Type B pancreatic cell (in vitro differentiated cells): ENCODE measurements at places on chromosomes 6 and 20.

DNA sequence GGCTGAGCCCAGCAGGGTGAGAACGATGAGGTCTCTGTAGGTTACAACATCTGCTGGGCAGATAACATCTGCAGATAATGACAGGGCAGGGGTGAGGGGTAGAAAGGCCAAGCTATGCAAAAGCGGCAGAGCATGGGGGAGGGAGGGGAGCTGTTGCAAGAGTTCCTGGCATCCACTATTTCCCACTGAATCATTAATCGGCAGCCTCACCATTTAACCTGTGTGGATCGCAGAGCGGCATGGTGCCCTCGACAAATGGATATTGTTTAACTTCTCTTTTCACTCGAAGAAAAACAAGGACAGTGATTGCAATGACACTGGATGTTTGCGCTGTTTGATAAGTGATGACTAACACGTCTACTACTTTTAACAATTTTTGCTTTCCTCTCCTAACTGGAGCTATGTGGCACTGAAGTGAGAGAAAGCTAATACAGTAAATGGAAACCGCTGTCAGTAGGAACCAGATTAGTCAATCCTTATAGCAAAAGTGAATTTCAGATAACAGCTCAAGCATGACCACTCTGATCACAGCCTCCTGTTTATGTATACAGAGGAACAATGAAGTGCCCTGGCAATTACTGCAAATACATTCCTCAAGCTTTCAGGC, 381.5 kb downstream of the TFAP2A start:
- DNase-seq: no peak
- H3K27me3 ChIP-seq: peaks cover 2% of the 10 kb centered on the region
- peak overlapping the region; percentile 8 for H3K4me3 ChIP-seq
- H3K36me3 ChIP-seq: no peaks in the 10 kb centered on the region
- H3K4me1 ChIP-seq: peaks cover 28% of the 10 kb centered on the region

- H3K36me3 ChIP-seq: peaks cover 4% of the 10 kb centered on the region
- H3K4me3 ChIP-seq: no peak overlapping the region
- DNase-seq: no peak
- H3K27me3 ChIP-seq: no peaks in the 10 kb centered on the region
- no peak overlapping the region for H3K27ac ChIP-seq
- peaks cover 24% of the 10 kb centered on the region for H3K4me1 ChIP-seq
Observed at GRCh38 chr20:50199703-50200102, 9.1 kb downstream of the CEBPB start.

GRCh38 chr20:58759947-58760346, 67.3 kb downstream of the NPEPL1 start:
- peak; percentile 15 for DNase-seq
- peaks cover 40% of the 10 kb centered on the region for H3K27me3 ChIP-seq
- H3K27ac ChIP-seq: no peak overlapping the region
- no peaks in the 10 kb centered on the region for H3K4me1 ChIP-seq

DNA sequence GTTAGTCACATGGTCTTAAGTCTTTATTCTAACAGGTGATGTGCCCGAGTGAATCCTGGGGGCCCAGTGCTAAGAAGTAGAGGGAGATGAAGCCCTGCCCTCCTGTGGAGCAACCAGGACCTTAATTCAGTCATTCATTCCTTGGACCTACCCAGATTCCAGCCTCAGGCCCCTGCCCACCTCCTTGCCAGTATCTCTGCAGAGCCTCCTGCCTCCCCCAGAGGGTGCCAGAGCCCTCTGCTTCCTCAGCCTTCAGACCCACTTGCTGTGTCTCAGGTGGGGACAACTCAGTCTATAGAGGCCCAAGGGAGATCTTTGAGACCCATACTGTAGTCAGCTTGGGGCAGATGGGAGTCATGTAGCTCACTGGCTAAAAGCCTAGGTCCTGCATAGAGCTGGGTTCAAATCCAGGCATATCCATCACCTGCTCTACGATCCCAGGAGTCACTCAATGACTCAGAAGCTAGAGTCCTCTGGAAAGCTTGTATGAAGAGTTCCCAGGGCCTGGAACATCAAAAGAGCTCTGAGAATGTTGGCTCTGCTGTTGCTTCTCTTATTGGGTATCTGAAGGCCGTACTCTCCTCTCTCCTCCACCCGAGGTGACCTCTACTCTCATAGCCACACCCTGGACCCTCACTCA, 3.9 kb upstream of the SIGLEC1 start:
- H3K4me1 ChIP-seq: no peaks in the 10 kb centered on the region
- no peak overlapping the region for H3K27ac ChIP-seq
- H3K36me3 ChIP-seq: no peaks in the 10 kb centered on the region
- DNase-seq: no peak

DNA sequence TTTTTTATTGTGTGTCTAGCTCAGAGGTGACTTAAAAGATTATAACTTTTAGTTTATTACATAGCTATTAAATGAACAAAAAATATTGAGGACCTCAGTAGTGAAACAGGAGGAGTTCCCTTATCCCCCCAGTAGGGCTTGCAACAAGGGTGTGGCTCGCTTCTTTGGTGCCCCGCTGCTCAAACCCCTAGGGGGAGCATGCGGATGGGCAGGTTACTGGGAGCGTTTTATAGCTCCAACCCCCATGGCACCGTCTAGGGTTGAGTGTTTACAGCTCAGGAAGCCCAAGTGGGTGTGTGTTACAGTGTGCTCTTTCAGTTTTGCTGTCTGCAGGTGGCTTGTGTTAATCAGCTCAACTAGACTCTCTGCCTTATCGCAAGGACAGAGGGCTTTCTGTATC, 1513.7 kb downstream of the GRIK2 start:
- no peaks in the 10 kb centered on the region for H3K27me3 ChIP-seq
- no peaks in the 10 kb centered on the region for H3K36me3 ChIP-seq
- no peak overlapping the region for H3K27ac ChIP-seq
- no peak for DNase-seq
- H3K4me1 ChIP-seq: no peaks in the 10 kb centered on the region
- no peak overlapping the region for H3K4me3 ChIP-seq

- H3K4me1 ChIP-seq: no peaks in the 10 kb centered on the region
- H3K36me3 ChIP-seq: no peaks in the 10 kb centered on the region
Observed at GRCh38 chr6:160293844-160294243, 35.2 kb upstream of the SLC22A2 start.

DNA sequence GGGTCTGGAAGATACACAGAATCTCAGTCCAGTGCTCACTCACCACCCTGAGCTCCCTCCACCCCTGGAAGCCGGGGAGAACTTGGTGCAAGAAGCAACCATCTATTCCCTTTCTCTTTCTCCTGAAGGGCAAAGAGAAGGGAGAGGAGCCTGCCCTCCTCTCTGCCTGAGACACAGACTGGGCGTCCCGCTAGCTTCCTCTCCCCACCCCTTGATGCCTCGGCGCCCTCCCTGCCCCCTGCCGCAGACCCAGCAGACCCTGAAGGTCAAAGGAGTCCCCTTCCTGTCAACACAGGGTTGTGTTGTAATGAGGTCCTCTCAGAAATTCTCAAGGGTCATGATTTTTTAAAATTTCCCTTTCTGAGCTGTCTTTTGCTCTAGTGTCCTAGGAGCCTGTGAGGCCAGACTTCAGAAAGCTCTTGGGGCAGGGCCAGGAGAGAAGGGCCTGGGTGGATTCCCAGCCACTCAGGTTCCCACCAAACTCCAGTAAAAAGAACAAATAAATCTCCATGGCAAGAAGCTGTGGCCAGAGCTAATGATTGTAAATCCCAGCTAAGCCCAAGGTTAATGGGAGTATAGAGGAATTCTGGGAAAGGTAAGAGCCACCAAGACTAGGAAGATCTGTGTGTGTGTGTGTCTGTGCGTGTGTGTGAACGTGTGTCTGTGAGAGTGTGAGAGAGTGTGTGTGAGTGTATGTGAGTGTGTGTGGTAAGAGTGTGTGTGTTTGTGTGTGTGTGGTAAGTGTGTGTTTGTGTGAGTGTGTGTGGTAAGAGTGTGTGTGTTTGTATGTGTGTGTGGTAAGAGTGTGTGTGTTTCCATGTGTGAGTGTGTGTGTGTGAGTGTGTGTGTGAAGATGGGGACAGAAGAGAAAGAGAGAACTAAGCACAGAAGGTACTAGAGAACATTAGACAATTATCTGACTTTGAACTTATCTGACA, 1.1 kb upstream of the JPH2 start:
- peaks cover 12% of the 10 kb centered on the region for H3K4me1 ChIP-seq
- peak overlapping the region; percentile 81 for H3K4me3 ChIP-seq
- H3K27me3 ChIP-seq: peaks cover 3% of the 10 kb centered on the region
- DNase-seq: no peak

DNA sequence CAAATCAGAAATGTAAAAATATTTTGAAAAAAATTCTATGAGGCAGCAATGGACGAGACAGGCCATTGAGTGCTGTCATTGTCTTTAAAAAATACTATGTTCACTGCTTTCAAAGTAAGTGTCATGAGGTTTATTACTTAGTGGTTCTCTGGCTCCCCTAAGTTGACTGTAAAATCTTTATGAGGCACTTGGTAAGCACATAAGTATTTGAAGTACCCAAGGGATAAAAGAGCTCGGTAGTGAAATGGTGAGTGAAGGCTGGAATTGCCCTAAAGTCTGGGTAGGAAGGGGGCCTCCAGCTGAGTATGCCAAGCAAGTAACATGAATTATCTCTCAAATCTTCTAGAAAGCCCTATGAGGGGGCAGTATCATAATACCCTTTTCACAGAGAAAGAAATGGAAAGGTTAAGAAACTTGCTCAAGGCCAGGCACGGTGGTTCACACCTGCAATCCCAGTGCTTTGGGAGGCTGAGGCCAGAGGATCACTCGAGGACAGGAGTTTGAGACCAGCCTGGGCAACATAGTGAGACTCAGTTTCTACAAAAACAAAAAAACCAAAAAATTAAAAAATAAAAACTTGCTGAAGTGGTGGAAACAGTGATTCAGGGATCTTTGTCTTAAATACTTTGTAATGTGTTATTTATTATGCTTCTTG, 5.5 kb upstream of the CTCFL start:
- H3K36me3 ChIP-seq: no peaks in the 10 kb centered on the region
- no peak for DNase-seq
- H3K4me3 ChIP-seq: no peak overlapping the region

DNA sequence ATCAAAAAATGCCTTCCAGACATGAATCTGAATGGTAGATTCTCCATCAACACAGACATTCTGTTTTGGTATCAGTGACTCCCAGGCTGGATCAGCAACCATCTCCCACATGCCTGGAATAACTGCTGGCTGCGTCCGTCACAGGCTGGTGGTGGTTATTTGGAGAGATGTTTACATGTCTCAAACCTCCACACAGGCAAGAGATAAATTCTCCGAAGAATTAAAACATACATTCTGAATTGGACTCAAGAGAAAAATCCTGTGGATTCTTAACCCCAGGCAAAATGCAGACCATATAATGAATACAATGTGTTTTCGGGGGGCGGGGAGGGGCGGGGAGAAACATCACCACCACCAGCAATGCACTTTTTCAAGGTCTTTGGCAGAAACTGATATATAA, 108.2 kb downstream of the THBS2 start:
- peaks cover 11% of the 10 kb centered on the region for H3K27me3 ChIP-seq
- DNase-seq: no peak
- H3K36me3 ChIP-seq: no peaks in the 10 kb centered on the region
- H3K27ac ChIP-seq: no peak overlapping the region
- H3K4me3 ChIP-seq: no peak overlapping the region

DNA sequence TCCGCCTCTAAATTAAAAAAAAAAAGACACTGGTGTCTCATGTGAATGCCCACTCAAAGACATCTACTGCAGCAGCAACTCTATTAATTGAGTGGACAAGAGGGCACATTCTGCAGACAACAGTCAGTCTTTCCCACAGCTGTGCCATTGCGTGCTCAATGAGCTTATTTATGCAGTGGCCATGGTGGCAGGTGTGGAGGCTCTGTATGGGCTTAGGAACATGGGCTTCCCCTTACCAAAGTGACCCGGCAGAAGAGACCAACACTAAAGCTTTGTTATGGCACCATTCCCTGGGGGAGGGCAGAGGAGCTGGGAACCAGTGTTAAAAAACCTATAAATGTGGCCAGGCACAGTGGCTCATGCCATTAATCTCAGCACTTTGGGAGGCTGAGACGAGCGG, 4.2 kb upstream of the VAPB start:
- H3K4me1 ChIP-seq: peaks cover 2% of the 10 kb centered on the region
- no peaks in the 10 kb centered on the region for H3K27me3 ChIP-seq
- H3K36me3 ChIP-seq: no peaks in the 10 kb centered on the region
- no peak for DNase-seq

GRCh38 chr20:40669692-40670091, 19.3 kb downstream of the MAFB start:
- H3K4me3 ChIP-seq: no peak overlapping the region
- DNase-seq: no peak
- no peaks in the 10 kb centered on the region for H3K36me3 ChIP-seq
- H3K27me3 ChIP-seq: peaks cover 6% of the 10 kb centered on the region
- H3K4me1 ChIP-seq: peaks cover 19% of the 10 kb centered on the region
- no peak overlapping the region for H3K27ac ChIP-seq

- no peaks in the 10 kb centered on the region for H3K27me3 ChIP-seq
- H3K36me3 ChIP-seq: no peaks in the 10 kb centered on the region
- no peak overlapping the region for H3K4me3 ChIP-seq
- DNase-seq: no peak
- H3K4me1 ChIP-seq: no peaks in the 10 kb centered on the region
Observed at GRCh38 chr20:52204136-52204535, 12.6 kb upstream of the ZFP64 start.

- H3K27me3 ChIP-seq: peaks cover 71% of the 10 kb centered on the region
- H3K4me1 ChIP-seq: peaks cover 6% of the 10 kb centered on the region
- peak within 1 kb of the TSS; percentile 83 for H3K27ac ChIP-seq
- DNase-seq: peak; percentile 72
Observed at GRCh38 chr6:122995921-122996793, at the start of gene CLVS2. CLVS2 (plus strand) TSS chr6:122996235; CDS start chr6:122997778, 1,543 bp downstream.

- no peak overlapping the region for H3K27ac ChIP-seq
- H3K4me1 ChIP-seq: peaks cover 17% of the 10 kb centered on the region
- H3K36me3 ChIP-seq: peaks cover 36% of the 10 kb centered on the region
- DNase-seq: no peak
- no peak overlapping the region for H3K4me3 ChIP-seq
Observed at GRCh38 chr20:37237656-37238055, 24.0 kb downstream of the GHRH start.

- H3K4me3 ChIP-seq: no peak overlapping the region
- no peaks in the 10 kb centered on the region for H3K36me3 ChIP-seq
- no peak overlapping the region for H3K27ac ChIP-seq
- no peaks in the 10 kb centered on the region for H3K27me3 ChIP-seq
- no peak for DNase-seq
Observed at GRCh38 chr6:16689788-16690607, 71.3 kb downstream of the ATXN1 start.

GRCh38 chr6:54827010-54827409, 19.6 kb upstream of the FAM83B start:
- no peak overlapping the region for H3K4me3 ChIP-seq
- no peaks in the 10 kb centered on the region for H3K36me3 ChIP-seq
- H3K27ac ChIP-seq: no peak overlapping the region
- no peaks in the 10 kb centered on the region for H3K27me3 ChIP-seq
- DNase-seq: no peak

GRCh38 chr20:21125849-21126580, at the start of gene KIZ:
KIZ (plus strand) TSS chr20:21126082; CDS start chr20:21126116, 34 bp downstream.
- H3K36me3 ChIP-seq: no peaks in the 10 kb centered on the region
- peak; percentile 99 for DNase-seq
- peak within 1 kb of the TSS; percentile 79 for H3K27ac ChIP-seq
- H3K27me3 ChIP-seq: no peaks in the 10 kb centered on the region
- peak within 1 kb of the TSS; percentile 91 for H3K4me3 ChIP-seq

GRCh38 chr6:99407076-99407475, 13.1 kb upstream of the COQ3 start:
- H3K36me3 ChIP-seq: peaks cover 41% of the 10 kb centered on the region
- H3K4me3 ChIP-seq: no peak overlapping the region
- no peak overlapping the region for H3K27ac ChIP-seq
- DNase-seq: no peak
- H3K4me1 ChIP-seq: no peaks in the 10 kb centered on the region
